Activated CD4-positive, alpha-beta T cell treated with anti-CD3 and anti-CD28 coated beads, Interleukin-2, amount 50 U/mL, for 4 hours (primary cell): ENCODE measurements at places on chromosomes 4 and X.
A peak's percentile ranks its signal among the peaks of the same experiment; 100 is the strongest.

DNA sequence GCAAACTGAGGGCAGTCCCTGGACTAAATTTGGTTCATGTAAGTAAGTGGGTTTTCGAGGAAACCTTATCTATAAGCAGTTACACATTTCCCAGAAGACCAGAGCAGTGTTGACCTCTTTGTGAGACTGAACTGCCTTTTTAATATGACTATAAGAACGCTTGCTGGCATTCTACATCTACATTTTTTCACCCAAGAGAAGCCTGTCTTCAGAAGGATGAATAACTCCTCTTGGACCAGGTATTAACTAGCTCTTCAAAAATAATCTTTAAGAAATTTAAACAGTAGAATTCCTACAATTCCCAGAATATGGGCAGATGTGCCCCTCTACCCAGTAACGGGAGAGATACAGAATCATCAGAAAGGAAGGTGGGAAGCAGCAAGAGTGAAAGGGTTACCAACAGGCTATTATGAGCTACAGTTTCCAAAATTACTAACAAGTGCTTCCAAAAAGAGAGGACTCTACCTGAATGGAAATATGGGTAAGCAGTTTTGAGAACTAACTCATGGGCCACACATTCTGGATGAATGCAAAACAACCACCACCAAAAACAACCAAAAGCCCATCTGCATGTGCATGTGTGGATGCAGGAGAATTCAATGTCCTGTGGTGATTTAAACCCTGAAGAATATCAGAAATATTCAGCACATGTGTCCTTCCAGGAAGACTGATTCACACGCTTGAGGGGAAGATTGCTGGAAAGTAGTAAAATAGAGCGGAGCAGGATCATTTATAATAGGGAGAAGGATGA is 17.4 kb downstream of the BBS12 start:
- no peak for DNase-seq

GRCh38 chrX:154436374-154436982 is 476 bp upstream of the GDI1 start:
- DNase-seq, result peak; percentile 36

DNA sequence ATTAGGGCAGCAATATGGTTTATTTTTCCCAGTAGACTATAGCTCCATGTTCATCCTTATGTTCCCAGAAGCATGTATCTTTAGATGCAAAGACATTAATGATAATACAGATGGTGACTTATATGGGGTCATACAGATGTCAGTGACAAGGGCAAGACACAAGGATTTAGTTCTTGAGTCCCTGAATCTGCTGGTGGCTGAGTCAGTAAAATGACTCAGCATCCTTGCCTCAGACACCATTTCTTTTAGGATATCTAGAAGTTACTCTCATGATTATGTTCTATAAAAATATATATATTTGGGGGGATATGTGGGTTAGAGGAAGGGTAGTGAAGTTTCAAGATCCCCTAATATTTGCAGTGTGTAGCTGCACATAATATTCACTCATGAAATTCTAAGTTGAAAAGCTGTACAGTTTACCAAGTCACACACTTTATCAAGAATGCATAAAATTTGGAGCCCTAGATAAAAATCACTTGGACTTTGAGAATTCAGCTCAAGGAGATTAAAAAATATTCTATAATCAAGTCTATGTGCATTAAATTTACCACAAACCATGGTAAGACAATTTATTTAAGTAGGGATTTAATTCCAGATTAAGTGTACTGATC is 101.9 kb downstream of the LNX1 start:
- no peak for DNase-seq

DNA sequence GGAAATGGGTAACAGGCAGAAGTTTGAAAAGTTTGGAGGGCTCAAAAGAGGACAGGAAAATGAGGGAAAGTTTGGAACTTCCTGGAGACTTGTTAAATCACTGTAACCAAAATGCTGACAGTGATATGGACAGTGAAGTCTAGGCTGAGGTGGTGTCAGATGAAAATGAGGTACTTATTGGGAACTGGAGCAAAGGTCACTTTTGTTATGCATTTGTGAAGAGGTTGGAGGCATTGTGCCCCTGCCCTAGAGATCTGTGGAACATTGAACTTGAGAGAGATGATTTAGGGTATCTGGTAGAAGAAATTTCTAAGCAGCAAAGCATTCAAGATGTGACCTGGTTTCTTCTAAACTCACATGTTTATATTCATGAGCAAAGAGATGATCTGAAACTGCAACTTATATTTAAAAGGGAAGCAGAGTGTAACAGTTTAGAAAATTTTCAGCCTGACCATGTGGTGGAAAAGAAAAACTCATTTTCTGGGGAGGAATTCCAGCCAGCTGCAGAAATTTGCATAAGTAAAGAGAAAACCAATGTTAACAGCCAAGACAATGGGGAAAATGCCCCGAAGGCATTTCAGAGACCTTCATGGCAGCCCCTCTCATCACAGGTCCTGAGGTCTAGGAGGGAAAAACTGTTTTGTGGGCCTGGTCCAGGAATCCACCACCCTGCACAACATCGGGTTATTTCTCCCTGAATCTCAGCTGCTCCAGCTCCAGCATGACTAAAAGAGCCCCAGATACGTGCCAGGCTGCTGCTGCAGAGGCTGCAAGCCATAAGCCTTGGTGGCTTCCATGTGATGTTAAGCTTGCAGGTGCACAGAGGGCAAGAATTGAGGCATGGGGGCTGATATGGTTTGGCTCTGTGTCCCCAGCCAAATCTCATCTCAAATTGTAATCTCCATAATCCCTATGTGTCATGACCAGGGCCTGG is 632.5 kb upstream of the GNPDA2 start:
- no peak for DNase-seq

- no peak for DNase-seq
Measured at GRCh38 chrX:46704767-46705386, 54.0 kb downstream of the SLC9A7 start.

- no peak for DNase-seq
Measured at GRCh38 chr4:2259036-2259540, 2.8 kb downstream of the MXD4 start.

- DNase-seq, result no peak
Measured at GRCh38 chrX:17741123-17741511, 3.8 kb downstream of the SCML1 start.

DNA sequence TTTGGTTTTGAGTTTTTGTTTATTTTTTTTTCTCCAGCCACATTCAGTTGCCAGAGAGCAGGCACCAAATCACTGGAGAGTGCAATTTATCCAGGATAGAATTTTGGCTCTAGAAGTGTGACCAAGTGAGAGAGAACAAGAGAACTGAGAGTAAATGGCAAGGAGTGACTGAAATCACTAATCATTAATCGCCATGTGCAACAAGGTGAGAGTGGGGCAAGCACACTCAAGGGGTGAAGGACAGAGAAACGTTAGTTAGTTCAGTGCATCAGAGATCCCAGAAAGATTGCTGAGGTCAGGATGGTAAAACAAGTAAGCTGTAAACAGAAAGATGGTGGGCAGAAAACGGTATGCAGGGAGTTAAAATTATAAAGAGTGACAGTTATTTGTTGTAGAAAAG is 17.8 kb upstream of the ASIC5 start:
- no peak for DNase-seq

DNA sequence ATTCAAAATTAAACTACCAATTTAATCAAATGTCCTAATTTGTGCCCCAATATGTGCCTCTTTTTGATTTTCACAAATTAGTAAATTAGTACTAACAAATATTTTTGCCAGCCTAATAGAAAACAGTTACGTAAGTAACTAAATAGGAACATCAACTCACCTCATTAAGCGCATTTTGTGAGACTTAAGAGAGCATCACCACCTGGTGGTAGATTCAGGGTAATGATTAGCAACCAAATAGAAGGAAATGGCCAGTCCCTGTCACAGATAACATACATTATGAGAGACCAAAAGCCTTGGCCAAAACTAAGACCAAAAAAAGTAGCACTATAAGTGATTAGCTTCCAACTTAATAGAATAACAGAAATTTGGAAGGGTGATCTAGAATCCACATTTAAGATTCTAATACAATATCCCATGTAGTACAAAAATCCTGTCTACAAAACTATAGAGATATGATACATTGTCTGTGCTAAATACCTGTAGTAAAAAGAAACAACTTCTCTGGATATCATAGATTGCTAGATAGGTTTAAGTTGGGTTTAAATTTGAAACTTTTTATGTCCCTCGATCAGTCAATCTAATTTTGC is 46.7 kb downstream of the C4orf46 start:
- DNase-seq, result no peak

DNA sequence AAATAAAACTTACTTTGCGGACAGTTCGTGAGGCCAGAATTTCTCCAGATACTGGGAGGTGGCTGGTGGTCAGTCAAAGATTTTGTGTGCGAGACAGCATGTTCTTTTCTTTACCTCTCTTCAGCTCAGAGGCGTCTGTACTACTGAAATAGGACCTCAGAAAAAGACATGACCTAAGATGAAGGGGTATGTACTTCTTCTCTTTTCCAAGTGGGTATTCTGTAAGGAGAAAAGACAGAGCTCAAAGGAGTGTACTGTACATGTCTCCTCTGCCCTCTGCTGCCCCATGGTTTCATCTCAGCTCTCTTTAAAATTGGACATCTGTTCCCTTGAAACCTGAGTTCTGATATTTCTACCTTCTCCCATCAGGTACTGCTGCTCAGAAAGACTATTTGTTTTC is 38.1 kb downstream of the SEPTIN11 start:
- DNase-seq, result no peak

DNA sequence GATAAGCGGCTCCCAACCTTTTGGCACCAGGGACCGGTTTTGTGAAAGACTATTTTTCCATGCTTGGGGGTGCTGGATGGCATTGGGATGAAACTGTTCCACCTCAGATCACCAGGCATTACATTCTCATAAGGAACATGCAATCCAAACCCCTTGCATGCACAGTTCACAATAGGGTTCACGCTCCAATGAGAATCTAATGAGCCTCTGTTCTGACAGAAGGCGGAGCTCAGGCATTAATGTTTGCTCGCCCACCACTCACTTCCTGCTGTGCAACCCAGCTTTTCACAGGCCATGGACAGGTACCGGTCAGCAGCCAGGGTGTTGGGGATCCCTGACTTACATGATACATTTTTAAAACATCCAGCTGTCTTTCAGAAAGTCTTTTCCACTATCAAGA is 187.3 kb downstream of the SLC39A8 start:
- no peak for DNase-seq

DNA sequence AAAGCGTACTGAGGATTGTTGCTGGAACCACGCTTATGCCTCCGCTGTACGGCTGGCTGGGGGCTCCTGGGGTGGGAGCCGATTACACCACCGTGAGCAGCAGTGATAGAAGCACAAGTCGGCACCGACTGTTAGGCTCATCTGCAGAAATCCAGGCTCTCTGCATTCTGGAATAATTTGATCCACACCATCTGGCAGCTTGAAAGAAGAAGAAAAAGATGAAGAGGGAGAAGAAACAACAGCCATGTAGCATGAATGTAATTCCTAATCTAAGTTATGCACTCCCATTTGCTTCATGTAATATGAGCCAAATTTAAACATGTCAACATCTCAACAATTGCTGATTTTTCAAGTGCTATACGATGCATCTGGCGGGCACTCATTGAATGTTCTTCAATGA is 84.6 kb upstream of the DHX15 start:
- DNase-seq, result no peak

GRCh38 chrX:134572816-134573682 is 85.2 kb downstream of the PLAC1 start:
- DNase-seq, result no peak

DNA sequence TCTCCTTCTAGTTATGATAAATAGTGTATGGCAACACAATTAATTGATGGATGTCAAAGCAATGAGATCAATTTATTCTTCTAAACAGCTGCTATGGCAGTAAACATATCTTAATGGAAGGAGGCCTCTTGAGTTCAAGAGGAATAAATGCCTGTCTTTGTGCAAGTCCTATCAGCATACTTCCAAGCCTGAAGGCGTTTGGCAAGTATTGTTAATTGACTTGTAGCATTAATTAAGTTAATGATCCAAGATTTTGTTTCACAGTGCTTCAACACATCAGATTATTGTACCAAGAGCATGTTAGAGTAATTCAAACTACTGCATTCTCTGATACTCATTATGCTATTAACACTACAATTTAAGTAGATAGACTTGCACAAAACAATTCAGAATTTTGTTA is 144.8 kb downstream of the FAT4 start:
- no peak for DNase-seq

- DNase-seq, result no peak
Measured at GRCh38 chr4:3338321-3338838, 45.6 kb downstream of the RGS12 start.

DNA sequence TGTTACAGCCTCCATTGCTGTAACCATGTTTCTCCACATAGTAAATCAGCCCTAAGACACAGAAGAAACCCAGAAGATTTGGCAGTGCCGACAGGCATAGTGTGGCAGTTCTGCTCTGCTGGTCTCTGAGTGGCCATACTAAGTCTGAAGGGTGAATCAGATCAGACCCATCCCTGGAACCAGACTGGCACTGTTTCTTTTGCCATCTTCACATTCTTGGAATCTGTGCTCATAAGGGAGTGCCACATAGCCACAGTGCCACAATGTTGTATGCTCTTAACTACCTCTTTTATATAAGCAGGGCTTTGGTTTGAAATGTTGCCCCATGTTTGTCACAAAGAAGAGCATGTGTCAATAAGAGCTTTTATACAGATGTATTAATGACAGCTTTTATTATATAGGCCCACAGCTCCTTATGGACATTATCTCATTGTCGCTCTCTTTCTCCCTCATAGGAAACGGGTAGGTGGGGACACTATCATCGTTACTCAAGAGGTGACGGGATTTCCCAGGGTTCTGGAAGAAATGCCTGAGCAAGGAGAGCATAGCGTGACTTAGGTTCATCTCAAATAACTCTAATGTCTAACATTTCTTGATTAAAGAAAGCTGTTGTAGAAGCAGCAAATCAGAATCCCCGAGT is 128.2 kb downstream of the CBR4 start:
- no peak for DNase-seq

GRCh38 chr4:77047037-77047436 is 28.8 kb downstream of the CCNI start:
- no peak for DNase-seq

GRCh38 chrX:149124526-149125108 is 380.5 kb downstream of the IDS start:
- DNase-seq, result no peak

GRCh38 chr4:112348488-112349158 is 51.5 kb downstream of the ALPK1 start:
- no peak for DNase-seq

GRCh38 chrX:149495573-149496071 is 9.5 kb downstream of the IDS start:
- DNase-seq, result no peak

GRCh38 chrX:68794461-68794860 is 34.4 kb upstream of the EFNB1 start:
- no peak for DNase-seq

GRCh38 chr4:242121-242848 is 63.0 kb downstream of the ZNF732 start:
- peak; percentile 56 for DNase-seq

- DNase-seq, result no peak
Measured at GRCh38 chr4:82491251-82491960, 61.0 kb downstream of the ENOPH1 start.

GRCh38 chr4:146247356-146247755 is 33.0 kb downstream of the REELD1 start:
- no peak for DNase-seq

- peak; percentile 15 for DNase-seq
Measured at GRCh38 chrX:43655151-43656004, 721 bp upstream of the MAOA start.
